Gastroesophageal sphincter (tissue), 4 donors: ENCODE measurements at places on chromosomes 4 and X.

DNA sequence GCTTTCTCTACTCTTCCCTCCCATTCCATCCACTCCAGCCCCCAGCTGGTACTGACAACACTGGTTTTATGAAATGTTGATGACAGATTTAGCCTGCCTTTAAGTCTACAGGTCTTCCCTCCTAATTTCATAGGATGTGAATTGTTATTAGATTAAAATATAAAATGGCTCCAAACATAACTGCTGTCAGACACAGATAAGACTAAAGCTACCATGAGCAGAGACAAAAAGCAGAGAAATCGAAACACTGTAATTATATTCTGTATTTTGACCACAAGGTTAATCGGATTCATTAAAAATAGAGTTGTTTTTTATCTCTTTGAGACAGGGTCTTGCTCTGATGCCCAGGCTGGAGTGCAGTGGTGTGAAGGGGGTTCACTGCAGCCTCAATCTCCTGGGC lies 28.3 kb downstream of the SEC24D start:
- H3K36me3 ChIP-seq, result peaks cover 2% of the 10 kb centered on the region
- no peak overlapping the region for H3K4me3 ChIP-seq
- no peaks in the 10 kb centered on the region for H3K27me3 ChIP-seq
- no peak for ATAC-seq
- peaks cover 4% of the 10 kb centered on the region for H3K4me1 ChIP-seq
- H3K27ac ChIP-seq, result no peak overlapping the region

DNA sequence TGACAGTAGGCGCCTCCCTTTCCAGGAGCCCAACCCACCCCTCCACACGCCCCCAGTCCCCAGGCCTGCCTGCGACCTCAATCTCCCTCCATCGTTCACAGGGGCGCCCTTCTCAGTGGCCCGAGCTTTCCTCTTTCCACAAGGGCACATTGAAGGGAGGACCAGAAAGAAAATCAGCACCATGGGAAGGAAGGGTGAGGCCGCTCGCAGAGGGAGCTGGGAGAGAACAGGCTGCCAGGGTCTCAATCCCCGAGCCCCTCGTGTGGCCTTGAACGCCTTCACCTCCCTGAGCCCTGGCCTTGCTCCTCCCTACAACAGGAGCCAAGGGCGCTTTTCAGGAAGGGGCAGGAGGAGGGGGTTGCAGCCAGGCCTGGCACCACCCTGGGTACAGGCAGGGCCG lies 66.5 kb downstream of the WFS1 start:
- no peaks in the 10 kb centered on the region for H3K36me3 ChIP-seq
- H3K4me1 ChIP-seq, result no peaks in the 10 kb centered on the region
- no peak overlapping the region for H3K4me3 ChIP-seq
- H3K27me3 ChIP-seq, result peaks cover 87% of the 10 kb centered on the region
- ATAC-seq, result no peak

- no peak for ATAC-seq
- no peaks in the 10 kb centered on the region for H3K36me3 ChIP-seq
- H3K4me3 ChIP-seq, result no peak overlapping the region
- H3K27ac ChIP-seq, result no peak overlapping the region
These were observed 953.4 kb downstream of the FAT4 start for GRCh38 chr4:126268106-126268505.

DNA sequence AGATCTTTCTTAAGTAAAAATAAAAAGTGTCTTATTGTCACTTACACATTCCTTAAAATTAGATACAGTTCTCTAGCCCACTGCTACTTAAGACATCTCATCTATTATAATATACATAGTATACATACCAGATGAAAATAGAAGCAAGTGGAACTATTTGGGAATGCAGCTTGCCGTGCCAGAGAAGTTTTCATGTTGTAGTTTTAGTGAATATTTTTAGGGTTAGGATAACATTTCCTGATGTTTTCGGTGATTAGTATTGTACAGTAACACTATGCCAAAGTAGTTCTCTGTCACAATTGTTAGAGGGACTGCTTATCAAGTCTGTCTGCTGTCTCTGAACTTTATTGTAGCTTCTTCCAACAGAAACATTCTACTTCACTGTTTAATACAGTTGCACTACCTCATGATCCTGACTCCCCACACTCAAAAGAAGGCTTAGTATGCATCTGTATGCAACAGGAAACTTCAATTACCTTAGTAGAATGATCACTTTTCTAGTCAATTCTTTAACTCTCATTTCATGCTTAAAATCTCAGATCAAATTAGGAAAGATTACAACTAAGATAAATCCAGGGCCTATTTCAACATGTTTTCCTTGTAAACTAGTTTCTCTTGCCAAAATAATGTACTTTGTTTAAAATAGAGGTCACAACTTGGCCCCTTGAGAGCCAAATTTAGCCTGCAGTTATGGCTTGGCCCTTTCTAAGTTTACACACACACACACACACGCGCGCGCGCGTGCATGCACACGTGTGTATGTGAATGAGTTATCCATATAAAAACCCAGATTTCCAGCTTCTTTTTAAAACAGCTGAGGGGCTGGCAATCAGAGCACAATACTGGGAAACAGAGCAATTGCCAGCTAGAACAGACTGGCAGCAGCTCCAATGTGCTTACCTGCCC lies 42.3 kb upstream of the SRPX start:
- H3K4me1 ChIP-seq, result no peaks in the 10 kb centered on the region
- H3K27ac ChIP-seq, result no peak overlapping the region
- no peaks in the 10 kb centered on the region for H3K27me3 ChIP-seq
- no peaks in the 10 kb centered on the region for H3K36me3 ChIP-seq

DNA sequence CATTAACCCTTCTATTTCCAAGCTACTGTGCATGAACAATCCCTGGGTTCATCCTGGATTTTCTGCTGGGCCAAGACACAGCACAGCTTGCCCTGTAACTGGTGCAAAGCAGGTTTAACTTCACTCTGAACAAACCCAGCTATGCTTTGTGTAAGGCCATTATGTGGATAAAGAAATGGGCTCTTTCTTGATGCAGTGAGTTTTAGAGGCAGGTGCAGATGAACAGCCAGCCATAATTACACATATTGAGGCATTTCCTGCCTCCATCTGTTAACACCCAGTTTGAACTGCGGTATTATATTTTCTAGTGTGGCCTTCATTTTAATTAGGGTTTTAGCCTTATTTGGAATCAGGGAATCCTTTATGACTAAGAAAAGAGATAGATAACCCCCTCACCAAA lies 68.7 kb upstream of the ARX start:
- H3K4me1 ChIP-seq, result no peaks in the 10 kb centered on the region
- H3K27me3 ChIP-seq, result no peaks in the 10 kb centered on the region
- no peaks in the 10 kb centered on the region for H3K36me3 ChIP-seq
- no peak overlapping the region for H3K4me3 ChIP-seq
- no peak overlapping the region for H3K27ac ChIP-seq

DNA sequence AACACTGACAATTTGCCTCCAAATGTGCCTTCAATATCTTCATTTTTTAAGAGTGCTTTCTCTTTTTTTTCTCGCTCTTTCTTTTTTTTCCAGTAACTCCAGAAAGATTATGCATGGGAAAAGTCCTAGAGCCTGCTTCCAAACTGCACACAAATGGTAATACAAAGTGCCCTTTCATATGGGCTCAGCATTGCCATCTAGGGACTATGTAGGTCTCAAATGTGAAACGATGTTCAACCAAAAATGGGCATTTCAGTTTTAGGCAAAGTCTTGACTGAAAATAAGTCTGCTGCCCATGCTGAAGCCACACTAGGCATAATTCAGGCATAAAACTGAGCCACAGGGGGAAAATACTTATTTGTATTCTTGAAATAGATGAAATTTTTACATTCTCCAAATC lies 65.6 kb downstream of the SYNPO2 start:
- no peaks in the 10 kb centered on the region for H3K27me3 ChIP-seq
- H3K36me3 ChIP-seq, result no peaks in the 10 kb centered on the region
- ATAC-seq, result no peak
- H3K27ac ChIP-seq, result peak overlapping the region; percentile 77
- no peak overlapping the region for H3K4me3 ChIP-seq
- H3K4me1 ChIP-seq, result peaks cover 21% of the 10 kb centered on the region

GRCh38 chr4:52665592-52665991 lies 6.5 kb upstream of the USP46 start:
- H3K4me3 ChIP-seq, result no peak overlapping the region
- H3K4me1 ChIP-seq, result peaks cover 4% of the 10 kb centered on the region
- no peak overlapping the region for H3K27ac ChIP-seq
- H3K36me3 ChIP-seq, result no peaks in the 10 kb centered on the region
- no peaks in the 10 kb centered on the region for H3K27me3 ChIP-seq

DNA sequence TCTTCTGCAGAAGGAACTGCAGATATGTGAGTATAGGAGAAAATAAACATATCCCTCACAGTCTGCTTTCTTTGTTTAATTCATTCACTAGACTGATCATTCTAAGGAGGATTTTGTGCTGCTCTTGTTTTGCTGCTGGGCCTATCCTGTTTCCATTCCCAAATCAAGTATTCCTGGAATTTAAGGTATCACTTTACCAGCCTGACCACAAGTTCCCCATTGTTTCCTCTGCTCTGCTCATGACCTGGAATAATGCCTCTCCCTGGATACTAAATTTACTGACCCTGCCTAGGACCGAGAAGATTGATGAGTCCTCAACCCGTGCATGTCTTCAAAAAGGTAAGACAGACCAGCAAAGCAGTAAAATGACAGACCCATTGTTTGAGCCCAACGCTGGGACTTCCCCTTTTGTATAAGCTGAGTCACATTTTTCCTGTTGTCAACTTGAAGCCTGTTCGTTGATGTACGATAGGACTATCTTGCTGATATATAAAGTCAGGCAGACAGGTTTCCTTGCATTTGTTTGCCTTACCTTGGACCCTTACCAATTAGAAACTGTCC lies 85.5 kb upstream of the TET2 start:
- H3K27me3 ChIP-seq, result no peaks in the 10 kb centered on the region
- no peaks in the 10 kb centered on the region for H3K4me1 ChIP-seq
- H3K4me3 ChIP-seq, result no peak overlapping the region
- ATAC-seq, result no peak
- H3K36me3 ChIP-seq, result no peaks in the 10 kb centered on the region

GRCh38 chr4:47490550-47490949 lies 5.5 kb downstream of the ATP10D start:
- no peak overlapping the region for H3K4me3 ChIP-seq
- H3K36me3 ChIP-seq, result no peaks in the 10 kb centered on the region
- H3K27me3 ChIP-seq, result no peaks in the 10 kb centered on the region
- H3K4me1 ChIP-seq, result peaks cover 8% of the 10 kb centered on the region
- no peak overlapping the region for H3K27ac ChIP-seq

DNA sequence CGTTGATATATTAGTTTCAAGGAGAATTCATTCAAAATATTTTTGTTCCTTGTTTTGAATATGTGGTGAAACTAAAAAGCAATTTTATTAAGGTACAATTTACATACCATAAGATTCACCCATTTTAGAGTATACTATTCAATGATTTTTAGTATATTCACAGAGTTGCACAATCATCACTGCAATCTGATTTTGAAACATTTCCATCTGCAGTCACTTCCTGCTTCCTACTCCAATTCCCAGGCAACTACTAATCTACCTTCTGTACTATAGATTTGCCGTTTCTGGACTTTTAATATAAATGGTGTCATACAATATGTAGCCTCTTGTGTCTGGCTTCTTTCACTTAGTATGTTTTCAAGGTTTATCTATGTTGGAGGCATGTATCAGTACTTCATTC lies 71.3 kb downstream of the SLC9A7 start:
- no peak for ATAC-seq
- no peaks in the 10 kb centered on the region for H3K27me3 ChIP-seq
- H3K27ac ChIP-seq, result no peak overlapping the region

DNA sequence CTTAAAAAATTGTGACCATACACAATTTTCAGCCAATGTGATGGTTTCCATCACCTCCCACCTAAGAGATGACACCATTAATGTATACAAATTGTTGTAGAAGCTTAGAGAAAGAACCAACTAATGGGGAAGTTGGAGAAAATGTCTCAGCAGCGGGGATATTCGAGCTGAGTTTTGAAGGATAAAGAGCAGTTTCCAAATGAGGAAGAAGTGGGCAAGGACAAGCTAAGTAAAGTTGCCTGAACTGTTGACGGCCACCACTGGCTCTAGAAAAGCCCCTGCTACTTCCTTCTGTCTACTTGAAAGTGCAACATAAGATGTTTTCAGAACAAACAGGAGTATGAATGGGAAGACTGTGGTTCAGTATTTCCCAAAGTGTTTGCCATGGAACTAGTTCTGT lies 92.0 kb downstream of the CHRNA9 start:
- no peak overlapping the region for H3K27ac ChIP-seq
- H3K4me1 ChIP-seq, result no peaks in the 10 kb centered on the region
- no peaks in the 10 kb centered on the region for H3K36me3 ChIP-seq

- H3K27me3 ChIP-seq, result no peaks in the 10 kb centered on the region
- ATAC-seq, result no peak
- no peaks in the 10 kb centered on the region for H3K36me3 ChIP-seq
- no peak overlapping the region for H3K4me3 ChIP-seq
These were observed 68.2 kb downstream of the NYX start for GRCh38 chrX:41515376-41515775.

- no peaks in the 10 kb centered on the region for H3K36me3 ChIP-seq
- no peak for ATAC-seq
- no peak overlapping the region for H3K27ac ChIP-seq
- H3K4me1 ChIP-seq, result no peaks in the 10 kb centered on the region
- H3K4me3 ChIP-seq, result no peak overlapping the region
- peaks cover 56% of the 10 kb centered on the region for H3K27me3 ChIP-seq
These were observed 22.0 kb downstream of the CPLX1 start for GRCh38 chr4:803884-804283.

DNA sequence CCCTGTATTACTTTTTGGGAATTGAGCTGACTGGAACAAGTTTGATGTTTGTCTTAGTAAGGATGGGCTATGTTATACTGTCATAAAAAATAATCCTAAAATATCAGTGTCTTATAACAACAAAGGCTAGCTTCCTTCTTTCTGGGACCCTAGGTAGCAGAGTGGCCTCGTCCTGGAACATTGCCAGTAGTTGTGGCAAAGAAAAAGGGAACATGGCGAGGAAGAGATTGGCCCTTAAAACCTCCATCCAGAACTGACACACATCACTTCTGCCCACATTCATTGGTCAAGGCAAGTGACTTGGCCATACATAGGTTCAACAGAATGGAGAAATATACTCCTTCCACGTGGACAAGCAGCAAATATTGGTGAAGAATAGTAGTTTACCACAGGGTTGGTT lies 287.9 kb downstream of the PPP1R2C start:
- ATAC-seq, result no peak
- no peaks in the 10 kb centered on the region for H3K36me3 ChIP-seq
- no peaks in the 10 kb centered on the region for H3K4me1 ChIP-seq
- no peaks in the 10 kb centered on the region for H3K27me3 ChIP-seq
- no peak overlapping the region for H3K27ac ChIP-seq
